ENCODE measurements at places on chromosomes 12 and 14. TPM values are rescaled to one million over a fixed set of nuclear protein-coding genes. Genes with fewer than 3 reads are reported as not detected.

MUCL1 gene
- not detected for total RNA-seq

L2HGDH gene
- 4.6 TPM for total RNA-seq

RTN1 gene
- 15.4 TPM for total RNA-seq

IL26 gene
- not detected for total RNA-seq

SERPINA5 gene
- not detected for total RNA-seq

ADCY6 gene
- 56.7 TPM for total RNA-seq

CCND2 gene
- total RNA-seq = 105 TPM

PTCSC3 gene
- not detected for total RNA-seq

Data from smooth muscle cell of the umbilical artery (primary cell).